ENCODE measurements at places on chromosomes 7 and 10. TPM values are rescaled to one million over a fixed set of nuclear protein-coding genes. Genes with fewer than 3 reads are reported as not detected.

GRCh38 chr10:7388602-7389001 is 22.2 kb downstream of the SFMBT2 start:
- no peaks in the 10 kb centered on the region for H3K27me3 ChIP-seq
- H3K4me3 ChIP-seq, result no peak overlapping the region
- no peaks in the 10 kb centered on the region for H3K4me1 ChIP-seq
- no peak for DNase-seq
- no peak overlapping the region for H3K27ac ChIP-seq
- H3K36me3 ChIP-seq, result no peaks in the 10 kb centered on the region

DNA sequence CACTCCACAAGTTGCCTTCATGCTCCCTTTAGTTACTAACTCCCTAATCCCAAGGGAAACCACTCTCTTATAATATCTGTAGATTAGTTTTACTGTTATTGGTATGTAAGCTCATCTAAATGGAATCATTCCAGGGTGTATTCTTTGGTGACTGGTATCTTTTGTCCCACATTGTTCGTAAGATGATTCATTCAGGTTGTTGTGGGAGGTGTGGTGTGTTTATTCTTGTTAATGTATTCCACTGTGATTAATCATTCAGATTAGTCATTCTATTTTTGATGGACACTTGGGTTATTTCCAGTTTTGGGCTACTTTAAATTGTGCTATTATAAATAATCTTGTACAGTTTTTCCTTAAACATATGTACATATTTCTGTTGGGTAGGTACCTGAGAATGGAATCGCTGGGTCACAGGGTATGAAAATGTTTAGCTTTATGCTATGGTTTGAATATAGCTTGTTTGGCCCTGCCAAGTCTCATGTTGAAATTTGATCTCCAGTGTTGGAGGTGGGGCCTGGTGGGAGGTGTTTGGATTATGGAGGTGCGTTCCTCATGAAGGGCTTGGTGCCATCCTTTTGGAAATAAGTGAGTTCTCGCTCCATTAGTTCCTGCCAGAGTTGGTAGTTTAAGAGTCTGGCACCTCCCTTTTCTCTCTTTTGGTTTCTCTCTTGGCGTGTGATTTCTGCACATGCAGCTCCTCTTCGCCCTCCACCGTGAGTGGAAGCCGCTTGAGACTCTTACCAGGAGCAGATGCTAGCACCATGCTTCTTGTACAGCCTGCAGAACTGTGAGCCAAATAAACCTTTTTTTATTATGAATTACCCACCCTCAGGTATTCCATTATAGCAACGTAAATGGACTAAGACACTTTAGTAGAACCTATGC is 13.8 kb downstream of the BTRC start:
- no peaks in the 10 kb centered on the region for H3K27me3 ChIP-seq
- no peaks in the 10 kb centered on the region for H3K4me1 ChIP-seq
- DNase-seq, result no peak
- H3K36me3 ChIP-seq, result no peaks in the 10 kb centered on the region

DNA sequence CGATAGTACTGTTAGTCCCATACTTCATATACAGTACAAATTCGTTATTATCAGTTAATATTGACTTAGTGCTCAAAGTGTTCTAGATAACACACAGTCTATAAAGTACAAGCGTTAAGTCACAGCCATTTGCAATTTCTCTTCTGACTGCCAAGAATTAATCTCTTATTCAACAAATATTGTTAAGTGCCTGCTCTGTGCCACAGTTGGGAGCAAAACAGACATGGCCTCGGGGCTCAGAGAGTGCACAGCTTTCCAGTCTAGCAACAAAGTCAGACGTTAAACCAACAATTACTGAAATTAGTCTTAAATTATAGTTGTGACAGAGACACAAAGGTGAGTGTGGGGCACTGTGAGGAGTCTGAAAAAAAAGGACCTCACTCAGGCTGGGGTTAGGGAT is 113.0 kb upstream of the DPP6 start:
- DNase-seq, result no peak
- H3K4me1 ChIP-seq, result no peaks in the 10 kb centered on the region
- no peak overlapping the region for H3K27ac ChIP-seq
- H3K27me3 ChIP-seq, result no peaks in the 10 kb centered on the region

- peak overlapping the region; percentile 79 for H3K27ac ChIP-seq
- DNase-seq, result no peak
- no peaks in the 10 kb centered on the region for H3K27me3 ChIP-seq
- H3K36me3 ChIP-seq, result no peaks in the 10 kb centered on the region
- H3K4me3 ChIP-seq, result peak overlapping the region; percentile 7
- peaks cover 19% of the 10 kb centered on the region for H3K4me1 ChIP-seq
These were observed 28.7 kb upstream of the TNS3 start for GRCh38 chr7:47610506-47611044.

KCNMA1 gene
- total RNA-seq, result 2.5 TPM

DNA sequence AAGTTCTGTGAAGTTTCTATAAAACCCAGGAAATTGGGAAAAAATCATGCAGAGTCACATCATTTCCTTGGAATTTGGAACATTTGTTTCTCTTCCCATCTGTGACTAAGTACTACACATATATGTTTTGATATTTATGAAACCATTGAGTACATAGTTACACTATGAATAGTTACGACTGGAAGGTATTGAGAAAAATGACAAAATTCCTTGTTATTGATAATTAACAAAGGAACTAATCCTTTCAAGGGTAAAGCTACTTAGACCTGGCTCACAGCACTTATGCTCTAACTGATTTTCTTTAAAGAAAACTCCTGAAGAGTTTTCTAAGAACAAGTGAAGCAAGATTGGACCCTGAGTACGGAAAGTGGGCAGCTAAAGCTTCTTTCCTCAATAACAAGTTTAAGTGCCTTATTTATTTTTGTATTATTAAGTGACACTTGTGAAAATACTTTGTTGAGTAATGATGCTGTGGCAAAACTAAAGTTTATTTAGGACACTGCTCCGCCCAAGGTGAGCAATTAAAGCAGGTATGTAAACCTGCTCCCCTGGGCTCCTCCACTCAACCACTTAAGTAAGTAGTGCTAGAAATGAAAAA is 12.0 kb upstream of the GLCCI1 start:
- H3K4me1 ChIP-seq, result peaks cover 2% of the 10 kb centered on the region
- no peak overlapping the region for H3K27ac ChIP-seq
- no peak overlapping the region for H3K4me3 ChIP-seq
- no peaks in the 10 kb centered on the region for H3K36me3 ChIP-seq

ZYX gene
- 15.4 TPM for total RNA-seq

HOXA6 gene
- not detected for total RNA-seq

- H3K36me3 ChIP-seq, result peaks cover 2% of the 10 kb centered on the region
- no peak for DNase-seq
- H3K4me1 ChIP-seq, result no peaks in the 10 kb centered on the region
- H3K27ac ChIP-seq, result no peak overlapping the region
These were observed 222.5 kb upstream of the LRRN3 start for GRCh38 chr7:110868458-110868857.

SCART1 gene
- total RNA-seq, result 1.1 TPM

NODAL gene
- not detected for total RNA-seq

TEX36 gene
- total RNA-seq, result not detected

GRCh38 chr7:81499262-81500116 is 270.4 kb downstream of the HGF start:
- peak overlapping the region; percentile 60 for H3K27ac ChIP-seq
- H3K27me3 ChIP-seq, result no peaks in the 10 kb centered on the region
- no peaks in the 10 kb centered on the region for H3K36me3 ChIP-seq
- H3K4me3 ChIP-seq, result no peak overlapping the region

DNA sequence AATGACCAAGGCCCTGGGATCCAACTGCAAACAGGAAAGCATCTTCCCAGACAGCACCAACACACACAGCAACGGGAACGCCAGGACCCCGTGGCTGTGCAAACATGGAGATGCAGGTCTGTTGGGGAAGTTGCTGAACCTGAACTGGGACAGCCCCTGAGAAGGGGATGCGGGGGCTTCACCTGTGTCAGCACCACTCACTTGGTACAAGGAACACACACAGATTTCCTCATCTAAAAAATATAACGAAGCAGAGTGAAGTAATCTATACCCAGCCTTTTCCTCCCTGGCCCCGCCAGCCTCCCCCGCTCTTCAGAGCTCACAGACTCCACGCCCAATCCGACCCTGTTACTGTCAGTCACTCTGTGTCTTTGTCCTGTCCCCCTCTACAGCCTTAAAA is 93.0 kb downstream of the PTPRN2 start:
- DNase-seq, result no peak
- H3K4me3 ChIP-seq, result no peak overlapping the region
- no peak overlapping the region for H3K27ac ChIP-seq
- no peaks in the 10 kb centered on the region for H3K4me1 ChIP-seq
- no peaks in the 10 kb centered on the region for H3K27me3 ChIP-seq

DNA sequence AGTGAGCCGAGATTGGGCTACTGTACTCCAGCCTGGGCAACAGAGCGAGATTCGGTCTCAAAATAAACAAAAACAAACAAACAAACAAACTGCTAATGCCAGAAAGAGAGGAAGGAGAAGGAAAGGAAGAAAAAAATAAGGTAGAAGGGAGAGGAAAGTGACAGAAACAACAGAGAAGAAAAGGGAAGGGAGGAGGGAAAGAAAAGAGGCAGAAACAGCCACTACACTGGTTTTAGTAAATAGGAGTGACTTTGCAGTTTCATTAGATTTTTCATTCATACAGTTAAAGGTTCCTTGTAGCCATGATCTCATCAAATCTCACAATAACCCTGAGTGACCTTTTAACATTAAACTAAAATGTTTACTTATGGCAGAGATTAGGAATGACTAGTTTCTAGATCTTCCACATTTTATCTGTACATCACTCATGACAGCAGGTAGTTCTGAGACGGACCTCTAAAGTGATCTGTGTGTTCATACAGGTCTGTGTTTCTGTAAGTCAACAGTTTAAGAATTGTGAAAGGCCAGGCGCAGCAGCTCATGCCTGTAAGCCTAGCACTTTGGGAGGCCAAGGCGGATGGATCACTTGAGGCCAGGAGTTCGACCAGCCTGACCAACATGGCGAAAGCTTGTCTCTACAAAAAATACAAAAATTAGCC is 191.3 kb upstream of the KLF14 start:
- DNase-seq, result no peak
- H3K27ac ChIP-seq, result peak overlapping the region; percentile 45
- no peaks in the 10 kb centered on the region for H3K27me3 ChIP-seq
- H3K4me1 ChIP-seq, result peaks cover 16% of the 10 kb centered on the region
- H3K36me3 ChIP-seq, result no peaks in the 10 kb centered on the region

GRCh38 chr7:86939197-86939814 is 120.1 kb downstream of the ELAPOR2 start:
- H3K36me3 ChIP-seq, result no peaks in the 10 kb centered on the region
- H3K27me3 ChIP-seq, result no peaks in the 10 kb centered on the region
- no peaks in the 10 kb centered on the region for H3K4me1 ChIP-seq

DNA sequence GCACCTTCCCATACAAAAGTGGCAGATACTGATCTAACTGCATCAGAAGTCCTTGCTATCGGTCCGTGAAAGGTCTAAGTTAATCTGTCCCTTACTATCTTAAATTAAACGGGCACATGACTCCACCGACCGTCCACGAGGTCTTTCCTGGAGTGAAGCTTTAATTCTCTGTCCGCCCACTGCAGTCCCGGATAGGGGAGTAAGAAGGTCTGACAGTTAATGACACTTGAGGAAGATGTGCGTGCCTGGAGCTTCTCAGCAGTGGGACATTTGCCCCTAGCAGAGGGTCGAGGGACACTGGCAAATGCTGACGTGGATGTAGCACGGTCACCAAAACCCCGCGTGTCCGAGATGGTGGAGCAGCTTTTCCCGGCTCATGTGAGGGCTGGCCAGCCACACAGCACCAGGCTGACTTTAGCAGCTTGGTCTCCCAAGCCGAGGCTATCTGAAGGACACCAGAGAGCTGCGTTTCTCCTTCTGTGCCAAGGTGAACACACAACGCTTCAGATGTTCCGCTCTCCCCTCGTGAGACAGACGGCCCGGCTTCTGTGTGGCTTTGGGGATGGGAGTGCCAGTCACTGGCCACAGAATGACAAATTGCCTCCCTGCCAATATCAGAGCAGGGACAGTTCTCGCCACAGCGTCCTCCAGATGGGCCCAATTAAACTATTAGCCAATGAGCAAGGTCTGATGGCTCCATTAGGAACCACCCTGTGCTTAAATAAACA is 86.6 kb downstream of the ADARB2 start:
- no peaks in the 10 kb centered on the region for H3K36me3 ChIP-seq
- no peak overlapping the region for H3K4me3 ChIP-seq
- no peak for DNase-seq
- peaks cover 4% of the 10 kb centered on the region for H3K27me3 ChIP-seq
- no peak overlapping the region for H3K27ac ChIP-seq

DNA sequence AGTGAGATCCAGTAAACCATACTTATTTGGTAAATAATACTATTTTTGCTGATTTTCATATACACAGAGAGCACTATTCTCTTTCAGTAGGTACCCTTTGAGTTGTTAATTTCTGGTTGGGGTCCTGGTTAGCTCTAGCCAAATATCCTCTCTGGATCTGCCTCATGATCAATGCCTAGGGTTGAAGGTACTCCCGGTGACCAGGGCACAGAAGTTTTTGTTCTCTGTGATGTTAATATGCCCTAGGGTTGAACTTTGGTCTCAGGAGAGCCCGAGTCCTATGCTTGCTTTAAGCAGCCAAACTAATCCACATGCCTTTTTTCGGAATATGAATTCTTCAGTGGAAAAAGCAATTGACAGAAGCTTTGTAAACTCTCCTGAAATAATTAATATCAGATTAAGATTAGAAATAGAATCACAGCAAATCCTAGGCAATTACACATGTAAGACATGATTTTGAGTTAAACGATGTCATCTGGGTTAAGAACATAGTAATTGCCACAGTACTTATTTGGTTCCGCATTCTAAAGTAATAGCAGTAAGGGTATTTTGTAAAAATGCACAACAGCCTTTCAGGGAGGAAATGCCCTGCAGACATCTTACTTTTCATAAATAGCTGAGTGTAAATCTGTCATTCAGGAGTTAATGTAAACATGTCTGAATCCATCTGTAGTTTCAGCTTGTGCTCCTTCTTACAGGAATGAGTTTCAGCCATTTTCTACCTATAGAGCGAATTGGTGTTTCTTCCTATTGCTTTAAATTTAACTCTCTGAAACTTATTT is 10.1 kb downstream of the CHN2 start:
- H3K27ac ChIP-seq, result peak overlapping the region; percentile 74
- no peak for DNase-seq
- H3K4me1 ChIP-seq, result peaks cover 13% of the 10 kb centered on the region
- H3K4me3 ChIP-seq, result no peak overlapping the region

DNA sequence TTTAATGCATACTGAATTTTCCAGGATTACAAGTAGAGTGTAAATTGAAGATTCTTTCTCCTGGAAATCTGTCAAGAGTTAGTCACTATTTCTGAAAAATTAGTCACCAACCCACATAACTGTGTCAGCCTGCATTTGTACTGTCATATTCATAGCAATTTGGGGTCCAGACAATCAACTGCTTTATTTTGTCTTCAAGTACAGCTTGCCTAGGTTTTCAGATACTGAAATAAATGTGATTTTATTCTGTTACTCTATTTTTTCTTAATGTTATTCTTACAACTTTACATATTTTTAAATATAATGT is 55.1 kb downstream of the CUBN start:
- H3K4me3 ChIP-seq, result no peak overlapping the region
- no peaks in the 10 kb centered on the region for H3K27me3 ChIP-seq
- H3K4me1 ChIP-seq, result no peaks in the 10 kb centered on the region
- H3K27ac ChIP-seq, result no peak overlapping the region

DPYSL4 gene
- total RNA-seq, result 0.23 TPM
